ENCODE measurements at places on chromosomes 12 and 14.

DNA sequence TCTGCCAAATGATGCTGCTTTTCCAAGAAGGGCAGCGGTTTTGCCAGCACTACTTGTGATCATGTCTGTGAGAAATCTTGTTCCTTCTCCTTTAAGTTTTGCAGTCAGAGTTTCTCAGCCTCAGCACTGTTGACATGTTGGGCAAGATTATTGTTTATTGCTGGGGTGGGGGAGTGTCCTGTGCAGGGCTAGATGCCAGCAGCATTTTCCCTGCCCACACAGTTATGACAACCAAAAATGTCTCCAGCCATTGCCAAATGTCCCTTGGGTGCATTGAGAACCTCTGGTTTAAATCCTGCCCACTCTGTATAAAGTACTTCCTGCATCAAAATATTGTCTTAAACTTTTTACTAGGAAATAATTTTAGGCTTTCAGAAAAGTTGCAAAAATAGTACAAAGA is 20.0 kb downstream of the TMEM132C start:
- no peak for DNase-seq

DNA sequence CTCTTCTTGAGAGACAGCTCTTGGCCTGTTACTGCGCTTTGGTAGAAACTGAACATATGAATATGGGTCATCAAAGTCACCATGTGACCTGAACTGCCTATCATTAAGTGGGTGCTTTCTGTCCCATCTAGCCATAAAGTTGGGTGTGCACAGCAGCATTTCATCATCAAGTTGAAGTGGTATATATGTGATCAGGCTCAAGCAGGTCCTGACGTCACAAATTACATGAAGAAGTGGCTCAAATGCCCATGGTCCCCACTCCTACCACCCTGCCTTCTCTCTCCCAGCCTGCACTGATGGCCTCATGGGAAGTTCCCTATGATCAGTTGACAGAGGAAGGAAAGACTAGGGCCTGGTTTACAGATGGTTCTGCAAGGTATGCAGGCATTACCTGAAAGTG is 308.8 kb upstream of the MGAT4C start:
- DNase-seq, result no peak

GRCh38 chr12:55516391-55516790 is 24.2 kb downstream of the OR6C68 start:
- no peak for DNase-seq

- no peak for DNase-seq
Measured at GRCh38 chr12:77122661-77123060, 57.3 kb upstream of the E2F7 start.

DNA sequence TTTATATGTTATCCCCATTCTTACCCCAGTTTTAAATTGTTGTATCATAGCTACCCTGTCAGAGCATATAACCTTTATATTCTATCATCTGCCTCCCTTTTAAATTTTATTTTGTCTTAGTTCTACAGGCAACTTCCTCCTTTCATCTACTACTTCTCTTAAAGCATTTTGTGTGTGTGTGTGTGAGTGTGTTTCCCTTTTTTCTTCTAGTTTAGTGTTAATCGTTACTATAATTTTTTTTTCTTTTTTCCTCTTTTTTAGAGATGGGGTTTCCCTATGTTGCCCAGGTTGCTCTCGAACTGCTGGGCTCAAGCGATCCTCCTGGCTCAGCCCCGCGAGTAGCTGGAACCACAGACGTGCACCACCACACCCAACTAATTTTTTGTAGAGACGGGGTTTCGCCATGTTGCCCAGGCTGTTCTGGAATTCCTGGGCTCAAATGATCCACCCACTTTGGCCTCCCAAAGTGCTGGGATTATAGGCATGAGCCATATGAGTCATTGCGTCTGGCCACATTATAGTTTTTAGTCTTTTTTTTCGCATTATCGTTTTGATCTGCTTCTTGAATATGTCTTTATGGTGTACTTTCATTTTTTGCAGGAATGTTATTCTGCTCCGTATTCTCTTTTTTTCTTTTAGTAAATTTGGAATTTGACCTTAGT is 33.1 kb upstream of the FBXO34 start:
- no peak for DNase-seq

DNA sequence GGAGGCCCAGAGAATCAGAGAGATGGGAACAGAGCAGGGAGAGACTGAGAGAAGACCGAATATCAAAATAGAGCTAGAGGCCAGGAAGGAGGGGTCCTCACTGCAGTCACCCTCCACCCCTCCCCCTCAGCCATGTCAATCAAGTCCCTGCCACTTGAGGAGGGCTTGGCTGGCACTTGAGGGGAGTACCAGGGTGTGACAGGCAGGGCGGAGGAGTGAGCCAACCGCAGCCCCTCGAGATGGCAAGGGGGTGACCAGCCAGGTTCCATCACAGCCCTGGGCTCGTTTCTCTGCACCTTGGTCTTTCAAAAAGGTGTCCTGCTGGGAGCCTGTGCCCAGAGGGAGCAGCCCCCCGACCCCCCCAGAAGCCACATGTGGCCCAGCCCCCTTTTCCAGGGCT is 4.2 kb downstream of the AQP5 start:
- DNase-seq, result no peak

DNA sequence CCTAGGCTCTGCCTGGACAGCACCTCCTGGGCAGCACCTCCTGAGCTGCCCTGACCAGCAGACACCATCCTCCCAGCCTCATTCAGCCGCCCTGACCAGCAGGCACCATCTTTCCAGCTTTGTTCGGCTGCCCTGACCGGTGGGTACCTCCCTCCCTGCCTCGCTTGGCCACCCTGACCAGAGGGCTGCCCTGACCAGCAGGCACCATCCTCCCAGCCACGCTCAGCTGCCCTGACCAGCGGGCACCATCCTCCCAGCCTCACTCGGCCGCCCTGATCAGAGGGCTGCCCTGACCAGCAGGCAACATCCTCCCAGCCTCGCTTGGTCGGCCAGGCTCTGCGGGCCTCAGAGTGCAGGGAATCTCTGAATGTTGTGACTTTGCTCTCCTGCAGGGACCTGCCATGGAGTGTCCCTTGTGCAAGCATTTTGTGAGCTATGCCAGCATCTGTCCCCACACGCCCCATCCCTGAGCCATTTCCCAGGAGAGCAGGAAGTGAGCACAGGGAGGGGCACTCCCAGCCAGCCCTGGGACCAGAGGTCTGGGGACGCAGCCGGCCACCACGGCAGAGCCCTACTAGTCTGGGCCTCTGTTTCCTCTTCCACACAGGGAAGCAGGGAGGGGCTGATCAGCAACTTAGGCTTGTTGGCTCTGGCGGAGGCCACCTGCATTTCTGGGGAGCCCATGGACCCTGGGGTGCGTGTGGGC is 265.5 kb downstream of the SEC23A start:
- no peak for DNase-seq
